ENCODE measurements at places on chromosomes 7 and 10. TPM values are rescaled to one million over a fixed set of nuclear protein-coding genes. Genes with fewer than 3 reads are reported as not detected.

Gene NEUROD6
- not detected for total RNA-seq

Gene PLXDC2
- 3.0 TPM for total RNA-seq

Gene LBX1
- total RNA-seq: not detected

Gene ADIRF
- total RNA-seq: 24.4 TPM

Gene HNRNPA2B1
- 63.9 TPM for total RNA-seq

Gene FAM237B
- not detected for total RNA-seq

Gene PPP1R9A
- 1.6 TPM for total RNA-seq

Gene NUB1
- 38.7 TPM for total RNA-seq
